ENCODE measurements at places on chromosomes 13 and 19. TPM values are rescaled to one million over a fixed set of nuclear protein-coding genes. Genes with fewer than 3 reads are reported as not detected.

Gene CLEC17A
- total RNA-seq: 123 TPM

Gene SCN1B
- total RNA-seq: 0.47 TPM

Gene MCEMP1
- total RNA-seq: not detected

Gene ZNF541
- total RNA-seq: not detected

Gene NXNL1
- total RNA-seq: not detected

Gene ZNF415
- 5.8 TPM for total RNA-seq

Gene CAMSAP3
- 0.80 TPM for total RNA-seq

Gene BAX
- total RNA-seq: 111 TPM

Gene KBTBD6
- total RNA-seq: 5.1 TPM

Gene EMC10
- total RNA-seq: 70.8 TPM

Gene ZNF304
- 12.4 TPM for total RNA-seq

Gene ZNF296
- 28.0 TPM for total RNA-seq

Gene ZNF835
- total RNA-seq: 5.5 TPM

Gene GPR183
- 84.5 TPM for total RNA-seq

Gene CACNG8
- total RNA-seq: not detected

Gene VASP
- 300 TPM for total RNA-seq

Gene EXOC3L2
- not detected for total RNA-seq

Gene NLRP12
- not detected for total RNA-seq

Gene CD33
- not detected for total RNA-seq

Gene FPR3
- 0.20 TPM for total RNA-seq

Gene KLK14
- 0.82 TPM for total RNA-seq

Gene MIA
- 1.1 TPM for total RNA-seq

Gene CDC42EP5
- total RNA-seq: not detected

Gene METTL21C
- not detected for total RNA-seq

Gene KIR2DL3
- total RNA-seq: not detected

Gene ANGPTL4
- not detected for total RNA-seq

Gene GARIN5A
- total RNA-seq: 0.67 TPM

Gene CD37
- total RNA-seq: 1,688 TPM

Gene LGALS7
- total RNA-seq: not detected

Gene LILRB3
- 1.1 TPM for total RNA-seq

Gene DCT
- total RNA-seq: not detected

Gene C19orf67
- not detected for total RNA-seq

Gene ZNF208
- total RNA-seq: 10.5 TPM

Gene ONECUT3
- not detected for total RNA-seq

Gene PSPN
- 2.4 TPM for total RNA-seq

Gene TMEM147
- total RNA-seq: 55.3 TPM

Gene CALR3
- not detected for total RNA-seq

Gene SELENOV
- total RNA-seq: not detected

Gene SIGLECL1
- total RNA-seq: not detected

Gene VSTM2B
- total RNA-seq: not detected

Gene ELANE
- not detected for total RNA-seq

Gene GYS1
- total RNA-seq: 50.7 TPM

Gene RPS15
- 2,029 TPM for total RNA-seq

Gene ZNF560
- total RNA-seq: 0.15 TPM

Gene IGFL3
- total RNA-seq: not detected
